ENCODE measurements at places on chromosomes 16 and 17. TPM values are rescaled to one million over a fixed set of nuclear protein-coding genes. Genes with fewer than 3 reads are reported as not detected.
A peak's percentile ranks its signal among the peaks of the same experiment; 100 is the strongest.

DNA sequence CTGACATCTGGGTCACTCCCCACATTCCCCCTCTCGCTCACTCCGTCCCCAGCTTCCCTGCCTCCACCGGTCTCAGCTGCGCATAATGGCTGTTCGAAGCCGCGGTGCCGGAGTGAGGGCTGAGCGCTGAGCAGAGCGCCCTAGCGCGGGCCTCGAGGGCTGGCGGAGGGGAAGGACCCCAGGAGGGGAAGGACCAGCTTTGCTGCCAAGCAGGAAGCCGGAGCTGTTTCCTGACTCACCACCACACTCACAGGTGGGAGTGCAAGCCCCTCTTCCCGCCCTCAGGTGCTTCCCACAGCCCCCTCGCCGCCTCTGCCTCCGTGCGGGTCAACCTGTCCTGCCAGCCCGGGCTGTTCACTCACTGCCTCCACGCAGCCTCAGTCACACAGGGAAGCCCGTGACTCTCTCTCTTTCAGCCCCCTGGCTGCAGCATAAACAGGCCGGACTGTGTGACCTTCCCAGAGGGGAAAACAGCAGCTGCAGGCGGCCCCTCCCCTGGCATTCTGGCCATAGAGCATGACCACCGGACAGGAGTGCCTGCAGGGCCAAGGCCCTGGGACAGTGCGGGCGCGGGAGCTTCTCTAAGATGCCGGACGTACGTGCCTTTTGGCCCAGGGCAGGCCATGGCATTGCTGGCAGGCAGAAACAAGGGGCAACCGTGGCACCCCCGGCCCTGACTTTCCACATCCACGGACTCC lies 23.7 kb downstream of the SLC43A2 start:
- H3K4me3 ChIP-seq: no peak overlapping the region
- DNase-seq: no peak
- H3K27me3 ChIP-seq: no peaks in the 10 kb centered on the region
- no peak overlapping the region for H3K27ac ChIP-seq
- H3K4me1 ChIP-seq: no peaks in the 10 kb centered on the region
- H3K36me3 ChIP-seq: no peaks in the 10 kb centered on the region

GRCh38 chr17:41185001-41185400 lies 290 bp upstream of the KRTAP4-1 start:
- H3K27me3 ChIP-seq: no peaks in the 10 kb centered on the region
- H3K4me3 ChIP-seq: no peak overlapping the region
- H3K36me3 ChIP-seq: no peaks in the 10 kb centered on the region
- H3K4me1 ChIP-seq: peaks cover 24% of the 10 kb centered on the region

DNA sequence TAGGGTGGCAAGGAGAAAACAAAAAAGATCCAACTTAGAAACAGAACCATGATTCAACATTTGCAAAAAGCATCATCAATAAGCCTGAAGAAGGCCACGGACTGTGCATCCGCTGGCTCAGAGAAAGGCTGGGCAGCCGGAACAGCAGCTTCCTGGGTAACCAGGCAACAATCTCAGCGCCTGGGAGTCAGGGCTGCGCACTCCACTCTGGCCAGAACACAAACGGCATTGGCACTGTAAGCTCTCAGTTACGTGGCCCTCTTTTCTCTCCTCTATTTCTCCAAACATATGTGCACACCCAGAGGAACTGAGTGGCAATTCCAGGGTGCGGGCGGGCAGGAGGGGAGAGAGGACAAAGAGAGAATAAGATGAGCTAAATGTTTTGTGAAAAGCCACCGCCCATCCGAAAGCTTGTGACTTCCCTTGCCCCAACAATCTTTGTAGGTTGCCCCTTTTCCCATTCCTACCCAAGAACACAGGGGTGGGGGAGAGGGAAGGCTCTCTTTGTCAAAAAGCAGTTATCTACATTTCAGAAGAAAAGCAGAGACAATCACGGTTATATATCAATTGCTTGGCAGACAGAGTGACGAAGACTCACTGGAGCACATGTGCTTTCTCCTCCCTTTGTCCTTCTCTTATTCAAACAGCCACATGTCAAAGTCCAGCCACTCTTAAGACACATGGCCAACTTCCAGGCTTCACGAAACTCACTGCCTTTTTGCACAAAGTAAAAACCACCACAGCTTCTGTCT lies 6.6 kb upstream of the GHDC start:
- no peak overlapping the region for H3K27ac ChIP-seq
- no peak overlapping the region for H3K4me3 ChIP-seq
- H3K36me3 ChIP-seq: no peaks in the 10 kb centered on the region
- H3K4me1 ChIP-seq: no peaks in the 10 kb centered on the region
- H3K27me3 ChIP-seq: no peaks in the 10 kb centered on the region

- H3K27ac ChIP-seq: no peak overlapping the region
- H3K4me1 ChIP-seq: 0 out of 2 replicates have a peak, but pooled peaks cover 5% of the 10 kb centered on the region
- DNase-seq: no peak
- peak overlapping the region; percentile 33 for H3K4me3 ChIP-seq
- peaks cover 23% of the 10 kb centered on the region for H3K27me3 ChIP-seq
Measured at GRCh38 chr17:36931697-36932382, 5.4 kb upstream of the LHX1 start.

DNA sequence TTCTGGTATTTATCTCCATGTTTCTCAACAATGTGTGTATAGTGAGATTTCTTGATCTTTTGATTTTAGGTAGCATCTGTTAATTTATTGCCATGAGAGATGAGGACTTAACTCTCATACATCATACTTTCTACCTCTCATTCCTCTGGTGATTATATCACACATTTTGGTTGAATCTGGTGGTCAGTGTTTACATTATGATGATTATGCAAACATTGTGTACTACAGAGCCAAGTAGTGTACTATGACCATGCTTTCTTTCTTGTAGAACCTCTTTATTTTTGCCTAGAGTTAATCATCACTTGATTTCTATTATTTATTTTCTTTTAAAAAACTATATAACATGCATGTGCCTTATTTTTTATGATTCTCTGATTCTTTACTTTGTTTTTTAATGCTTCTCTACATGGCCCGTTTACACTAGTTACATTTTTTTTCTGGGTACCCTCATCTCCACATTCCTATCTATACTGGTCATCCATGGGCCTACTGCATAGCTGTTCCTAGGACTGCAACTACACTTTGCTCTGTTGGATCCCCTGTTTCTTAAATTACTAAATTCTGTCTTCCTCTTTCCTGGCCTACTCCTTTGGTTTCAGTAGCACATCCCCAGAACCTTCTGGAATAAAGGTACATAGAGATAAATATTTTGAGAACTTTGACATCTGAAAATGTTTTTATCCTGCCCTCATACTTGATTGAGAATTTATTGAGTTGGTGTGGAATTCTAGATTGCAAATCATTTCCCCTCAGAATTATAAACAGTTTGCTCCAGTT lies 63.0 kb upstream of the LRRC37A3 start:
- H3K27ac ChIP-seq: no peak overlapping the region
- no peaks in the 10 kb centered on the region for H3K36me3 ChIP-seq
- no peaks in the 10 kb centered on the region for H3K4me1 ChIP-seq
- H3K4me3 ChIP-seq: no peak overlapping the region

DNA sequence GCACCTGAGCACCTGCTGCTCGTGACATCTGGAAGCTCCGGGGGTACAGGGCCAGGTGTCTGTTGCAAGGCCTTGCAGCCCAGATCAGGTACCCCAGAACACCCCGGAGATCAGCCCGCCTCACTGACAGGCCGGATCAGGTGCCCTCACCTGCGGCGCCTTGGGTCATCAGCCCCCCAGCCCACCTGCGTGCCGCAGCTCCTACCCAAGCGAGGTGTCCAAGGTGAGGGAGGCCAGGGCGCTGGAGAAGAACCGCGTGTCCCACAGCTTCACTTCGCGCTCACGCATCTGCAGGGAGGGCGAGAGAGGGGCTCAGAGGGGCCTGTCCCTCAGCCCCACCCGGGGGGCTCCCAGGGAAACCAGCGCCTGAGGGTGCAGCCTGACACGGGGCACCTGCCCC lies 16.1 kb downstream of the VASN start:
- no peak overlapping the region for H3K4me3 ChIP-seq
- H3K4me1 ChIP-seq: peaks cover 27% of the 10 kb centered on the region
- peak overlapping the region; percentile 84 for H3K27ac ChIP-seq
- H3K36me3 ChIP-seq: no peaks in the 10 kb centered on the region
- H3K27me3 ChIP-seq: no peaks in the 10 kb centered on the region

DNA sequence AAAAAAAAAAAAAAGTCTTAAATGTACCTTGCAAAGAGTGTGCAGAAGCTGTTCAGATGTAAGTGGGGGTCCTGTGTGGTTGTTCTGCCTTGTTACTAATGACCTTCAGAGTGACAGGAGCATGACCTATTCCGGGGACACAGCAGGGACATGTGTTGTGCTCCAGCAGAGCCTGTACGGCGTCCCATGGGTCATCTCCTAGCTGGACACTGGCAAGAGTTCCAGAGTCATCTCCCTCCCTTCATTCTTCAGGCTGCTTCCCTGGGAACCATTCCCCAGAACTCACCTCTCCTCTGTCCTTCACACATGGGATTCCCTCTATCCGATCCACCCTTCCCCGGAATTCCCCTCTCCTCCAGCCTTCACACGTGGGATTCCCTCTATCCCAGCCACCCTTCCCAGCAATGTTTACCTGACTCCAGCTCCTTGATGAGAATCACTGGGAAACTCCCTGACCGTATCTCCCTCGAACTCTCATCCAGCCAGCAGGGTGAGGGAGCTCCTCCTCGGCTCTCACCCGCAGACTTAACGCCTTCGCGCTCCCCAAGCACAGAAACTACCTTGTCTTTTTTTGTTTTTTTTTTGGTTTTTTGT lies 85.8 kb downstream of the MRM3 start:
- H3K4me1 ChIP-seq: no peaks in the 10 kb centered on the region
- no peak for DNase-seq
- H3K27ac ChIP-seq: no peak overlapping the region
- no peaks in the 10 kb centered on the region for H3K36me3 ChIP-seq
- H3K4me3 ChIP-seq: no peak overlapping the region
- H3K27me3 ChIP-seq: no peaks in the 10 kb centered on the region

DNA sequence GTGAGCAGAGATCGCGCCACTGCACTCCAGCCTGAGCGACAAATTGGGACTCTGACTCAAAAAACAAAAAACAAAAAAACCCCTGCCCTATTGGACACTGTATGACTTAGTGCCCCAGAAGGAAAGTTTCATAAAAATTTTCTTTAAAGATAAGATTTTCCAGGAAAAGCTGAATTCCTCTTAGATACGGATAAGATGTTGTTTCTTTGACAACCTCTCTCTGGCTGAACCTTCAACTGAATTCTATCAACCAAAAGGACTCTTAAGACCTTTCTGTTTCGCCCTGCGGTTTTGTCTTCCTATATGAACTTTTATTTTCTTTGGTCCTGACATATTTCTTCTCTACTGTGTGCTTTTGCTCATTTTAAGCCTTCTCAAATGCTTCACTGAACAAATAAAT lies 35.8 kb downstream of the CPPED1 start:
- H3K4me1 ChIP-seq: no peaks in the 10 kb centered on the region
- H3K27ac ChIP-seq: no peak overlapping the region
- H3K27me3 ChIP-seq: no peaks in the 10 kb centered on the region
- no peak overlapping the region for H3K4me3 ChIP-seq

DNA sequence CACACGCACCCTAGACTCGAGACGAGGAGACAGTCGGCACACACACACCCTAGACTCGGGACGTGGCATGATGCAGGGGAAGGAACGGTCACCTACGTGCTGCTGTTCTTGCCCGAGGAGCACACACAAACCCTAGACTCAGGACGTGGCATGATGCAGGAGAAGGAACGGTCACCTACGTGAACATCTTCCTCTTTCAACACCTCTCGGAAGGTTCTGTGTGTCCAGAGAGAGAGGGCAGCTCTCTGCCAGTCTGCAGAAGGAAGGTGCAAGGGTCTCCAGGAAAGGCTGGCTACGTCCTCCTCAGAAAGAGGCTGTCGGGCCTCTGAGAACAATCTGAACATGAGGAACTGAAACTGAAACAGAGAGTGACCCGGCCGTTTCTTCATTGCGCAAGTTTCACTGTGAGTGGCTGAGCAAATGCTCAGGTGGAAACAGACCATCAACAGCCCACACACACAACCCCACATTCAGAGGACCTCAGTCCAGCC lies 43.4 kb downstream of the ZNF276 start:
- H3K27me3 ChIP-seq: no peaks in the 10 kb centered on the region
- no peak overlapping the region for H3K4me3 ChIP-seq
- no peak overlapping the region for H3K27ac ChIP-seq
- no peaks in the 10 kb centered on the region for H3K4me1 ChIP-seq

DNA sequence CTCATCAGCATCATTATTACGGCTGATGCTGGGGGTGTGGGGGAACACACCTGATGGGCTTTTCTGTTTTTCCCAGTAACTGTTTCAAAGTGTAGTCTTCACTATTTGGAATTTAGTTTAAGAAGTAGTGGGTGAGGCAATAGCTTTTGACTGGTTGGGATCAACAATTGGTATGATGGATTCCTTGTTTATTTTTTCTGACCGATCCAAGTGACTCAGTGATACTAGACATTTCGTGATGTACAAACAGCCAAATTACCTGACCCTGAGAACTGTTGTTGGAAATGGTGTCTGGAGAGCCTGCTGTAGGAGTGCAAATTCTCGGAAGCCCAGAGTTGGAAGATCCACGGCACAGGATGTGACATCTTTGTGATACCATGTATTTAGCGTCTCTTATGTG lies 204.2 kb downstream of the PRKCA start:
- H3K27ac ChIP-seq: no peak overlapping the region
- no peaks in the 10 kb centered on the region for H3K27me3 ChIP-seq
- no peak overlapping the region for H3K4me3 ChIP-seq
- peaks cover 3% of the 10 kb centered on the region for H3K4me1 ChIP-seq

DNA sequence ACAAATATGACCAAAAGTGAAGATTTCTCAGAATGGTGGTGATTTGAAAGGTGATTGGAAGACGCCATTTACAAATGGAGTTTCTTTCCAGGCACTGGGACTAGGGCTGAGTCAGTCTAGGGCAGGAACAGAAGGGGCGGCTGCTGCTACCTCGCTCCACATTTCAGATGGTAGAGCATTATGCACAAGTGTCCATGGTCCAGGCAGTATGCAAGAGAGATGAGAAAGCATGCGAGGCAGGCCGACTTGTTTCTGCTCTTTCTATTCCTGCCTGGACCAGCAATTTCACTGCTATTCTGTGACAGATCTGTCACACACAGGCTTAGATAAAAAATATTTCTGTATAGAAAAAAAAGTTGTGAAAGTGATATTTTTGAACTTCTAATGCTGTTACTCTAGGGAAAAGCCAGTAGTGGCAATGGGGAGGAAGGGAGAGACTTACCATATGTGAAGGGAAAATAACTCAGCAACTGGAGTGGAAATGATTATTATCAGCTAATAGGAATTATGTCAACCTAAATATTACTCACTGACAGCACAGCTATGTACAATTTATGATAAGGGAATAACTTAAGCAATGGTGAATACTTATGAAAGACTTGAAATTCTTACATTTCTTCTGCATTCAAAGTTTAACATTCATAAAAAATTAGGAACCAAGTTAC lies 134.7 kb upstream of the NETO2 start:
- no peaks in the 10 kb centered on the region for H3K4me1 ChIP-seq
- no peaks in the 10 kb centered on the region for H3K36me3 ChIP-seq
- H3K4me3 ChIP-seq: no peak overlapping the region

GRCh38 chr16:56708525-56709442 lies 21.1 kb upstream of the NUP93 start:
- H3K4me3 ChIP-seq: no peak overlapping the region
- no peak overlapping the region for H3K27ac ChIP-seq
- peak; percentile 32 for DNase-seq
- H3K27me3 ChIP-seq: no peaks in the 10 kb centered on the region

- H3K4me3 ChIP-seq: no peak overlapping the region
- no peaks in the 10 kb centered on the region for H3K27me3 ChIP-seq
- no peak for DNase-seq
- no peaks in the 10 kb centered on the region for H3K36me3 ChIP-seq
- H3K27ac ChIP-seq: no peak overlapping the region
Measured at GRCh38 chr17:76018801-76019200, 8.3 kb downstream of the EVPL start.

The CCL11 gene
- total RNA-seq: not detected

The PRCD gene
- total RNA-seq: 3.4 TPM

The HOXB2 gene
- 5.9 TPM for total RNA-seq

The HOXB1 gene
- total RNA-seq: not detected

The SDR42E2 gene
- total RNA-seq: not detected

The FBXW10B gene
- total RNA-seq: 0.12 TPM

The TNFRSF13B gene
- not detected for total RNA-seq

The HBM gene
- not detected for total RNA-seq

The OR4D1 gene
- not detected for total RNA-seq
